ENCODE measurements at places on chromosomes 5 and 9.
A peak's percentile ranks its signal among the peaks of the same experiment; 100 is the strongest.

DNA sequence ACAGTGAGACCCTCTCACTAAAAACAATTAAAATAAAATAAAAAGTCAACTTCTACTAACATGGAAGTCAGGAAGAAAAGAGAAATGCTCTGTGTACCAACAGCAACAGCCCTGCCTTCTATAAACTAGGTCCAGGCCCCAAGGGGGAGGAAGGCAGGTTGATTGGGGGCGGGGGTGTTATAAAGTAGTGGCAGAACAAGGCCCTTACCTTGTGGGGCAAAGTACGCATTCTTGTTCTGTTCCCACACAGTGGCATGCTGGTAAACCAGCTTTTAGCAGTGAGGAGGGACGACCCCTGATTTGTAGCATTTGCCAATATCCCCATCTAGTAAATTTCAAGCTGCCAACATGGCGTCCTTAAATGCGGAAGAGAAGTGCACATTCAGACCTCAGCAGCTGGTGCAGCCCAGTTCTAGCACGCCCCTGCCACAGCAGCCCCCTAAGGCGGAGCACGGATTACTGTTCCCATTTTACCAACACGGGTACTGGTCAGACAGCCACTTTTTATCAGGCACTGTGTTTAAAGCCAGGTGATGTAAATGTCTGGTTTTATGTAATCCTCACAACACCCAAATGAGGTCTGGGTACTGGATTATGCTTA lies 69.5 kb downstream of the GTF3C4 start:
- DNase-seq: no peak

DNA sequence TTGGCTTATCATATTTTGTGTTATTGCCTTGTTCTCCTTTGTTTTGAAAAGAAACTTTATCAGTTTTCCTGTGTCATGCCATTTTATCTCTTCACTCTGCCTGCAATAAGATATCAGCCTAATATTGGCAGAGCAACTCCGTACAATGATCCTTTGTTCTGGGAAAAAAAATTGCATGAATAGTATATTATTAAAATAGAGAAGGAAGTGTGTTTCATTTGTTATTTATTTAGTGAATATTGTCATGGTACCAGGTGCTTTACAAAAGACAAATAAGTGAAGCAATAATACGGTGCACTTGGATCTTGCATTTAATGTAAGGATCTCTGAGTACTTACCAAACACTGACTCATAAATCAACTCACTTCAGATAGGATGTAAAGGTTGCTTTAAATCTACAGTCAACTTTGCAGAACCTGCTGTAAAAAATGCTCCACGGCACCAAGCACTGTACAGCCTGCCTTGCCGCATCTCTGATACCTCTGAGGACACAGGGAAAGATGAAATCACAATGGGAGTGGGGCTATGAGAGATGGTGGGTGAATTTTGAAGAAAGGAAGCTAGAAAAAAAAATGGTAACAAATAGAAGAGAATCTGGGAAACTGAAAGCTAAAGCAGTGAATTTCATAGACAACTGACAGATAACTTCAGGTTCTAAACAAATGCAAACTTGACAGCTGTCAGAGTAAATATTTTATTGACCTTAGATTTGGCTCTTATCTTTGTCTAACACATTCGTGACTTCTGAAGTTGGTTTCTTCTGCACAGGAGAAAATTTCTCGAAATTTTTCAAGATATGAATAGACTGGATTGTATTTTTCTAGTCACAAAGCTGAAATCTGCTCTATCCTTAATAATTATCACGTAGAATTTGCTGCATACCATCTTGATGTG lies 232.1 kb downstream of the ENC1 start:
- DNase-seq: peak; percentile 64

- peak; percentile 85 for DNase-seq
Measured at GRCh38 chr5:14581106-14581890, at the start of gene OTULINL. Gene OTULINL (plus strand): TSS chr5:14581792. CDS start chr5:14581895, 103 bp downstream.

DNA sequence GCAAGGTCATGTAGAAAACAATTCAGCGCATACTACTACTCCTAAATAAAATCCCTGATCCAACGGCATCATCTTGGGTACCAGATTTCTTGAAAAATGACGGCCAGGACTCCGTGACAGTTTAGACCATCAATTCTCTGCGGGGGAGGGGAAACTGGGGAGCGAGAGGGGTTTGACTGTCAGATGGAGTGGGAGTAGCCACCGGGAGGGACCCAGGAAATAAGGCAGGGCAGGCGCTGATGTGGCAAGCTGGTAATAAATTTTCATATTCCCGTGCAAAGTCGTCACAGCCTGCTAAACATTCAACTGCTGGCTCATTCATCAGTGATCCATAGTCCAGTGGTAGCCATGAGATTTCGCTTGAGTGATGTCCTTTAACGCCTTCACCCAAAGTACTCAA lies 457 bp upstream of the CDH18 start:
- DNase-seq: no peak

DNA sequence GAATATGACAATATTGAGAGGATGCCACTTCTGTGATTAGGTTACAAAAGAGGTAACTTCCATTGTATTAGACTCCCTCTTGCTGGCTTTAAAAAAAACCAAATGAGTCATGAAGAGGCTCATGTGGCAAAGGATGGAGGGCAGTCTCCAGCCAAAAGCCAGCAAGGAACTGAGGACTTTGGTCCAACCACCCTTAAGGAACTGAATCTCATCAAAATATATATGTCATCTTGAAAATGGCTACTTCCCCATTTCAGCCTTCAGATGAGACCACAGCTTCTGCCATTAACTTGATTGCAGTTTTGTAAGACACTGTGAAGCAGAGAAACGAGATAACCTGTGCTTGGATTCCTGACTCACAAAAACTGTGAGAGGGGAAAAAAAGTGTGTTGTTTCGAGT lies 15.5 kb upstream of the TRIM32 start:
- no peak for DNase-seq

DNA sequence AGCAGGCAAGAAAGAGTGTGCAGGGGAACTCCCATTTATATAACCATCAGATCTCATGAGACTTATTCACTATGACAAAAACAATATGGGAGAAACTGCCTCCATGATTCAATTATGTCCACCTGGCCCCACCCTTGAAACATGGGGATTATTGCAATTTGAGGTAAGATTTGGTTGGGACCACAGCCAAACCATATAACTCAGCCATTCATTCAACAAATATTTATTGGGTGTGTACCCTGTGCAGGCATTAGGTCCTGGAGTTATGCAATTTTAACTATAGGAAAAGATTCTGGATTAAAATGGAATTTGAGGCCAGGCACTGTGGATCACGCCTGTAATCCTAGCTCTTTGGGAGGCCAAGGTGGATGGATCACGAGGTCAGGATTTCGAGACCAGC lies 124.2 kb upstream of the GAS1 start:
- no peak for DNase-seq

GRCh38 chr5:139371482-139372435 lies 11.3 kb downstream of the SLC23A1 start:
- DNase-seq: no peak

DNA sequence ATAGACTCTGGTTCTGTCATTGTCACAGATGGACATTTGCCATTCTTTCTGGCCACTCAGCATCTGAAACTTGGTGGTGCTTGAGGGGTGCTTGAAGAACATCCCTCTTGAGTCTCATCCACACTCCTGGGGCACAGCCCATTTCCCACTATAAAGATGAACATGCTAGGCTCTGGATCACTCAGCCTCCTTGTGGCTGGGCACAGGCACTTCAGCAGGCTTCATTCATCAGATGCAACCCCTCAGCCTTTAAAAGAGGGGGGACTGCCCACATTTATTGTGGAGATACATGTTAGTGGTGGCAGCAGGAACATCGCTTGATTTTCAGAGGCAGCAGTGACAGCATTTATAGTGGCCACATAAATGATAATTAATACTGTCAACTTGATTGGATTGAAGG lies 124.7 kb upstream of the NIPBL start:
- no peak for DNase-seq

DNA sequence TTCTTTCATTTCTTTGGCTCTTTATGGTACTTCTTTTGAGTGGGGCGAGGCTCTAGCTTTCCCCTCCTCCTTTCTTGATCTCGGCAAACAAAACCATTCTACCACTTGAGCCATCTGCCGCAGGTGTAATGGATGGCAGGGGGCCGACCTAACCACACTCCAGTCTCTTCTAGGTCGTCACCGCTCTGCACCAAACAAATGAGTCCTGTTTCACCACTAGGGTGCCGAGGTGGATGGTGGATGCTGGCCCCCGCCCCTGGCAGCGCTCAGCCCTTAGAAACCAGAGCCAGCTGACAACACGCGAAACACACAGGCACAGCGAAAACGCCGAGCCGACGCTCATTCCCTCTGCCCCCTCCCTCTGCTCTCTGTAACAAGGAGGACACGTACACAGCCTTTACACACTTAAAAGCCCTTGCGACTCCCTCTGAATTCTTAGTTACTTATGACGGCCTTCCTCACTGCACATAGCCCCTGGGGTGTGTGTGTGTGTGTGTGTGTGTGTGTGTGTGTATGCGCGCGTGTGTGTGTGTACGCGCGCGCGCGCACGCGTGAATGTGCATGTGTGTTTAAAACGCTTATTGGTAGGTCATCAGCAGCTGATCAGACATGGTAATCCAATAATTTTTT lies 199.4 kb downstream of the MEF2C start:
- DNase-seq: peak; percentile 80

DNA sequence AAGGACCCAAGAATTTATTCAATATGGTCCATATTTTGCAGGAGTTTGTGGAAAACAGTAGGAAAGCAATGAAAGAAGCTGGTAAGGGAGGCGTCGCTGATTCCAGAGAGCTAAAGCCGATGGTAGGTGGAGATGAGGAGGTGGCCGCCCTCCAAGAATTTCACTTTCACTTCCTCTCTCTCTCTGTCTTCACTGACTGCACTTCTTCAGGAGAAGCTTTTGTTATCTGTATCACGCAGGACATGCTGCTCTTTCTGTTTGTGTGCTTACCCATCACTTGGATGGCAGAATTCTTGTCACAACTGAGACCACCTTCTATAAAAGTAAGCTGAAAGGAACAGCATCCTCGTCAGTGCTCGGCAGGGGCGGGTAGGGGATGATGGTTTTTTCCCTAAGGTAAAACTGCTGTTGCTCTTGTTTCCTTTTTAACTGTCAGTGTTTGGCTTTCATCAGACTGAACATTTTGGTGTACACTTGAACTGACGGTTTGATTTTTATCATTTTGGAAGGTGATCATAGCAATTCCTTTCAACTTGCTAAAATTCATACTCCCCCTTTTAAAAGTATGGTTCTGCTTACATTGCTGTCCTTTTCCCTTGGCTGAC lies 62.4 kb upstream of the FSD1L start:
- no peak for DNase-seq

DNA sequence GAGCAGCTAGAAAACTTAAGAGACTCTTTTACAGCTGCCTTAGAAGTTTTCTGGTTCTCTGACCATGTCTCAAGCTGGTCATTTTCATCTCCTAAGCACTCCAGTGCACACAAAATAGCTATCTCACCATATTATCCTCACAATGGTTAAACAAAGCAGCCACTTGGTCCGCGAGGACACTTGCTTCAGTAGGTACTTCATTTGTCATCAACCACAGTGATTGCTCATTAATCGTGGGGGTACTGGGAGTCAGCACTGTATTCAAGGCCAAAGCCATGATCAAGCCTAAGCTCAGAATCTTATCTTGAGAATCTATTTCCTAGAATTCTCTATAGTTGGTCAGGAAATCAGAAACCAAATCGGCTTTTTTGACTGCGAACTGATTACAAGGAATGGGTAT lies 2.9 kb downstream of the ARL14EPL start:
- DNase-seq: no peak

Data from NCI-H510A treated with DMSO at 0.1 percent for 48 hours (cell line).